ENCODE measurements at places on chromosomes 11 and 22. TPM values are rescaled to one million over a fixed set of nuclear protein-coding genes. Genes with fewer than 3 reads are reported as not detected.
A peak's percentile ranks its signal among the peaks of the same experiment; 100 is the strongest.

HPS4 gene
- total RNA-seq, result 57.6 TPM

RANGAP1 gene
- total RNA-seq, result 95.2 TPM

CHRDL2 gene
- 0.27 TPM for total RNA-seq

OR6Q1 gene
- total RNA-seq, result not detected

GRCh38 chr22:35660291-35661127 is 12.3 kb downstream of the APOL6 start:
- H3K27ac ChIP-seq, result no peak overlapping the region
- H3K4me1 ChIP-seq, result peaks cover 5% of the 10 kb centered on the region
- no peaks in the 10 kb centered on the region for H3K36me3 ChIP-seq
- no peaks in the 10 kb centered on the region for H3K27me3 ChIP-seq

- H3K36me3 ChIP-seq, result no peaks in the 10 kb centered on the region
- H3K27ac ChIP-seq, result no peak overlapping the region
- DNase-seq, result no peak
- H3K4me3 ChIP-seq, result no peak overlapping the region
- H3K4me1 ChIP-seq, result no peaks in the 10 kb centered on the region
These were observed 75.7 kb upstream of the ANO1 start for GRCh38 chr11:70002433-70002832.

GRCh38 chr11:20097319-20098221 is 62.7 kb downstream of the DBX1 start:
- H3K27me3 ChIP-seq, result no peaks in the 10 kb centered on the region
- DNase-seq, result no peak
- H3K36me3 ChIP-seq, result no peaks in the 10 kb centered on the region

- no peak overlapping the region for H3K4me3 ChIP-seq
- H3K4me1 ChIP-seq, result no peaks in the 10 kb centered on the region
- DNase-seq, result peak; percentile 65
- H3K36me3 ChIP-seq, result no peaks in the 10 kb centered on the region
These were observed 56.7 kb upstream of the RAB38 start for GRCh38 chr11:88231894-88232482.

DNA sequence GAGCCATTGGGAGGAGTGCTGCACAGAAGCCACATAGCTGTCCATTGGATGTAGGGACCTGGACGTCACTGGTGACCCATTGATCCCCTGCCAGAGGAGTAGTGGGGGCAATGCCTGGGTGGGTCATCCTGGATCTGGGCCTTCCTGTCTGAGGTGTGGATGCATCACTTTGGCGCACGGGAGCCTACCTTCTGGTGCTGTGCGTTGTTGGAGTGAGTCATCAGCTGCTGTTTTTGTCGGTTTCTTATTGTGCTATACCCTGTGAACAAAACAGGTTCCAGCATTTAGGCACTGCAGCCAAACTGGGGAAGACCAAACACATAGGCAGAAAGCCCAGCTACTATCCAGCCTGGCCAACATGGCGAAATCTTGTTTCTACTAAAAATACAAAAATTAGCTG is 3.2 kb downstream of the TAF6L start:
- H3K27me3 ChIP-seq, result no peaks in the 10 kb centered on the region
- no peaks in the 10 kb centered on the region for H3K4me1 ChIP-seq
- H3K4me3 ChIP-seq, result no peak overlapping the region
- H3K27ac ChIP-seq, result no peak overlapping the region
- DNase-seq, result no peak
- peaks cover 24% of the 10 kb centered on the region for H3K36me3 ChIP-seq

DNA sequence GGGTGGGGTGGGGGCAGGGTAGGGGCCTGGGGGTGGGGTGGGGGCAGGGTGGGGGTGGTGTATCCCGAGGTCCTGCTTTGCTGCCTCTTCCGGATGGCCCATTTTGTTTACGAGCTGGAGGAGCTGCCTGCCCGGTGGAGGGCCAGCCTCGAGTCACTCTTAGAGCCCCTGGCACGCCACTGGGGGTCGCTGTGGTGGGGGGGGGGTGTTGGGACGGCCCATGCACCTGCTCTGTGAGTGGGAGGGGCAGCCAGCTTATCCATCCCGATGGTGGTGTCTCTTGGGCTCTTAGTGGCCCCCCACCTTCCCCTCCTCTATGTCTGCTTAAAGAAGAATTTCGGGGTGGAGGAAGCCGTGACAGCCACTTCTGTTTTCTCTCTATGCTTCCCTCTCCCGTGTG is 24.6 kb downstream of the MRGPRD start:
- H3K27me3 ChIP-seq, result no peaks in the 10 kb centered on the region
- H3K4me3 ChIP-seq, result no peak overlapping the region
- H3K4me1 ChIP-seq, result no peaks in the 10 kb centered on the region
- H3K27ac ChIP-seq, result no peak overlapping the region
- DNase-seq, result peak; percentile 89

GRCh38 chr11:126336671-126337101 is 18.8 kb upstream of the ST3GAL4 start:
- no peak for DNase-seq
- H3K27me3 ChIP-seq, result no peaks in the 10 kb centered on the region
- peaks cover 3% of the 10 kb centered on the region for H3K36me3 ChIP-seq
- no peak overlapping the region for H3K4me3 ChIP-seq

DNA sequence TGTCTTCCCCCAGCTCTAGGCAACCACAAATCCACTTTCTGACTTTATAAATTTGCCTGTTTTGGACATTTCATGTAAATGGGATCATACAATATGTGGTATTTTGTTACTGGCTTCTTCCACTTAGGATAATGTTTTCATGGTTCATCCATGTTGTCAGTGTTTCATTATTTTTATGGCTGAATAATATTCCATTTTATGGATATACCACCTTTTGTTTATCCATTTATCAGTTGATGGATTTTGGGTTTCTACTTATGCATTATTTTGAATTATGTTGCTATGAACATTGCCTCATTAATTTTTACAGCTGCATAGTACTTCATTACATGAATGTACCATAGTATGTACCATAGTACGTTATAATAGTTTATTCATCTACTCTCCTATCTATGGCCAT is 5.1 kb downstream of the CABIN1 start:
- peaks cover 4% of the 10 kb centered on the region for H3K4me1 ChIP-seq
- H3K27me3 ChIP-seq, result no peaks in the 10 kb centered on the region
- peaks cover 19% of the 10 kb centered on the region for H3K36me3 ChIP-seq
- H3K27ac ChIP-seq, result no peak overlapping the region

GRCh38 chr11:28090052-28090749 is 17.8 kb downstream of the KIF18A start:
- no peak overlapping the region for H3K4me3 ChIP-seq
- H3K27ac ChIP-seq, result no peak overlapping the region
- DNase-seq, result no peak
- no peaks in the 10 kb centered on the region for H3K27me3 ChIP-seq
- peaks cover 39% of the 10 kb centered on the region for H3K36me3 ChIP-seq

- H3K36me3 ChIP-seq, result no peaks in the 10 kb centered on the region
- peaks cover 2% of the 10 kb centered on the region for H3K4me1 ChIP-seq
- no peak overlapping the region for H3K27ac ChIP-seq
- H3K27me3 ChIP-seq, result peaks cover 100% of the 10 kb centered on the region
- DNase-seq, result peak; percentile 79
These were observed 2.0 kb downstream of the SLC6A5 start for GRCh38 chr11:20601221-20601914.

GRCh38 chr11:57772562-57772961 is 11.0 kb downstream of the CTNND1 start:
- no peak for DNase-seq
- H3K4me3 ChIP-seq, result no peak overlapping the region
- no peak overlapping the region for H3K27ac ChIP-seq
- H3K27me3 ChIP-seq, result no peaks in the 10 kb centered on the region
- peaks cover 24% of the 10 kb centered on the region for H3K4me1 ChIP-seq
- peaks cover 24% of the 10 kb centered on the region for H3K36me3 ChIP-seq

DNA sequence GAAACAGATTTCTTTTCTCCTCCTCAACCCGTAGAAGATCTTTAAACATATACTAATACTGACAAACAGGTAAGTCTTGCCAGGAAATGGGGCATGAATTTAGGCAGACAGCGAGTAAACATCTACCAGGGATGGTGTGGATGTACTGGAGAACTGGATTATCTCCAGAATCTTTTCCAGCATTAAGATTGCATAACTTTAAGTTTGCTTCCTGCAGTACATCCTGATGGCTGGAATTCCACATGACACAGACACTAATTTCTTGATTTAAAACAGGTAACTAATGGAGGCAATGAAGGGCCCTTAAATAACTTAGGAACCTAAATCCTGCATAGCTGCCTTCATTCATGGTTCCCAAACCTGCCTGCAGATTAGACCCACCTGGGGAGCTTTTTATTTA is 40.7 kb downstream of the JHY start:
- H3K4me1 ChIP-seq, result no peaks in the 10 kb centered on the region
- H3K36me3 ChIP-seq, result no peaks in the 10 kb centered on the region
- H3K4me3 ChIP-seq, result no peak overlapping the region
- H3K27ac ChIP-seq, result no peak overlapping the region
- H3K27me3 ChIP-seq, result no peaks in the 10 kb centered on the region
- no peak for DNase-seq

DNA sequence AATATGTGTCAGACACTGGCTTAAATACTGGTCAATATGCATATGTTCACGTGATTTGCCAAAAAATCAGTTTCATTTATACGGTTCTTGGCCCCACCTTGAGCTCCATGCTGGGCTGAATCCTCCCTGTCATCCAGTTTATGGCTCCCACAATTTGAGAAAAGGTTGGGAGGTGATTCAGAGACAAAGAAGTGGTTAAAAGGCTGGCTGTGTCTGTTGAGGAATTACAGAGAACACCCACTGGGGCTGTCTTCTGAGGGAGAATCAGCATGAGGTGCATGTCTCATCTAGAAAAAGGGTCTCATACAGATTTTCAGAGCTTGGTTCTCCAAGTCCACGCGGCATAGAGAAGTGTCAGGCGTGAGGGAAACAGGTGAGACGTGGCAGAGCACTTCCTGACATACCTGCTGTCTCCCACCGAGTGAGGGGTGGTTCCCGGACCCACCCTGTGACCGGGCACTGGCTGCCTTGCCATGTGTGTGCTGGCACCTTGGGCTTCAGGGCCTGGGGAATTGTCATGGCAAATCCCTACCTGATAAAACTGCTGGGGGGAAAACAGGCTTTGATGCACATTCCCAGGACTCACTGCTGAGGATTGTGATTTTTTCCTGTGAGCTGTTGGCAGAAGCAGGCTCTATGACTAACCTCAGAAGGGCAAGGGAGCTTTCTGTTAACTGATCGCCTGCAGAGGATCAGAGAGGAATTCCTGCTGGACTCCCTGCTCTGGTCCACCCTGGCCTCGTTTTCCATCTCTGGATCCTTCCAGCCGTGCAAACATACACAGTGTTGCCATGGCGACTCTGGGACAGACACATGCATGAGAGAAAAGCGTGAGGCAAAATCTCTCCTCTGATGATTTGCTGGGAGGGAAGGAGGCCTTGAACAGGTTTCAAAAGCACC is 223.6 kb downstream of the ADAMTS15 start:
- H3K4me3 ChIP-seq, result no peak overlapping the region
- peak; percentile 58 for DNase-seq
- no peaks in the 10 kb centered on the region for H3K36me3 ChIP-seq
- no peaks in the 10 kb centered on the region for H3K27me3 ChIP-seq
- H3K4me1 ChIP-seq, result no peaks in the 10 kb centered on the region

Data from endodermal cell (in vitro differentiated cells).